ENCODE measurements at places on chromosomes 3 and 15.
A peak's percentile ranks its signal among the peaks of the same experiment; 100 is the strongest.

GRCh38 chr15:31434275-31434587 is 107.6 kb downstream of the KLF13 start:
- no peak for DNase-seq

DNA sequence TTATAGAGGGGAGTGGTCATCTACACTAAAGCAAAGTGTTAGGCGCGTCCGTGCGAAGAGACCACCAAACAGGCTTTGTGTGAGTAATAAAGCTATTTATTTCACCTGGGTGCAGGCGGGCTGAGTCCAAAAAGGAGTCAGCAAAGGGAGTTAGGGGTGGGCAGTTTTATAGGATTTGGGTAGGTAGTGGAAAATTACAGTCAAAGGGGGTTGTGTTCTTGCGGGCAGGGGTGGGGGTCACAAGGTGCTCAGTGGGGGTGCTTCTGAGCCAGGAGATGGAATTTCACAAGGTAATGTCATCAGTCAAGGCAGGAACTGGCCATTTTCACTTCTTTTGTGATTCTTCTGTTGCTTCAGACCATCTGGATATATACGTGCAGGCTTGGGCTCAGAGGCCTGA is 47.1 kb downstream of the OIP5 start:
- no peak for DNase-seq

- no peak for DNase-seq
These were observed 3.6 kb downstream of the CPLX3 start for GRCh38 chr15:74829991-74830390.

DNA sequence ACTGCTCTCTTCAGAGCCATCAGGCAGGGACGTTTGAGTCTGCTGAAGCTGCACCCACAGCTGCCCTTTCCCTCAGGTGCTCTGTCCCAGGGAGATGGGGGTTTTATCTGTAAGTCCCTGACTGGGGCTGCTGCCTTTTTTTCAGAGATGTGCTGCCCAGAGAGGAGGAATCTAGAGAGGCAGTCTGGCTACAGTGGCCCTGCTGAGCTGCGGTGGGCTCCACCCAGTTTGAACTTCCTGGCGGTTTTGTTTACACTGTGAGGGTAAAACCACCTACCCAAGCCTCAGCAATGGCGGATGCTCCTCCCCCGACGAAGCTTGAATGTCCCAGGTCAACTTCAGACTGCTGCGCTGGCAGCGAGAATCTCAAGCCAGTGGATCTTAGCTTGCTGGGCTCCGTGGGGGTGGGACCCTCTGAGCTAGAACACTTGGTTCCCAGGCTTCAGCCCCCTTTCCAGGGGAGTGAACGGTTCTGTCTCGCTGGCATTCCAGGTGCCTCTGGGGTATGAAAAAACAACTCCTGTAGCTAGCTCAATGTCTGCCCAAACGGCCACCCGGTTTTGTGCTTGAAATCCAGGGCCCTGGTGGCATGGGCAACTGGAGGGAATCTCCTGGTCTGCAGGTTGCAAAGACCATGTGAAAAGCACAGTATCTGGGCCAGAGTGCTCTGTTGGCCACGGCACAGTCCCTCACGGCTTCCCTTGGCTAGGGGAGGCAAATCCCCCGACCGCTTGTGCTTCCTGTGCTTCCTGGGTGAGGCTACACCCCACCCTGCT is 21.1 kb upstream of the ST6GAL1 start:
- peak; percentile 21 for DNase-seq

DNA sequence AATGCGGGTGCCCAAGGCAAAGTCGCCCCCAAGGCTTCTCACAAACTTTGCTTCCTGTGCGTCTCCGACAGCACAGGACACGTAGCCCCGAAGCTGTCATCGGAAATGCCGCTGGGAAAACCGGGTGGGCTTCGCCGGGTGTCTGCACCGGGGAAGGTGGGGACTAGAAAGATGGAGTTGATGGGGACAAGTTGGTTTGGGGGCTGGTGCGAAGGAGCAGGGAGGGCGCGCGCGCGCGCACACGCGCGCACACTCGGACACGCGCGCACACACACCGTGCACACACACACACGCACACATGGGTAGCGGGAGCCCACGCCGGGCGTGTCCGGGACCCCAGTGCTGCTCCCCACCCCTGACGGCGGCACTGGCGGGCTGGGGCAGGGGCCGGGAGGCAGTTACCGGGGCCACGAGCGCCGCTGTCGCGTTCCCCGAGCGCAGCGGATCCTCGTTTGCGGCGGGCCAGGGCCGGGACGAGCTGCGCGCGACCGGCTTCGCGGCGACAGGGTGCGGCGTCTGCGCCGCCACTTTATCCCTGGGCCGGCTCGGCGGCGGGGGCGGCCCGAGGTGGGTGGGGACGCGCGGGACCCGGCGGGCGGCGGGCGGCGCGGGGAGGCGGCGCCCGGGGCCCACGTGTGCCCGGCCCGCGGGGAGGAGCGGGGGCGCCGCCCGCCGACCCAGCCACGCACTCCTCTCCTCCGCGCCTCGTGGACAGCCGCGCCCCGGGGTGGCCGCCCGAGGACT is 539 bp upstream of the MGLL start:
- no peak for DNase-seq

- no peak for DNase-seq
These were observed 8.0 kb upstream of the MESP2 start for GRCh38 chr15:89768071-89768500.

DNA sequence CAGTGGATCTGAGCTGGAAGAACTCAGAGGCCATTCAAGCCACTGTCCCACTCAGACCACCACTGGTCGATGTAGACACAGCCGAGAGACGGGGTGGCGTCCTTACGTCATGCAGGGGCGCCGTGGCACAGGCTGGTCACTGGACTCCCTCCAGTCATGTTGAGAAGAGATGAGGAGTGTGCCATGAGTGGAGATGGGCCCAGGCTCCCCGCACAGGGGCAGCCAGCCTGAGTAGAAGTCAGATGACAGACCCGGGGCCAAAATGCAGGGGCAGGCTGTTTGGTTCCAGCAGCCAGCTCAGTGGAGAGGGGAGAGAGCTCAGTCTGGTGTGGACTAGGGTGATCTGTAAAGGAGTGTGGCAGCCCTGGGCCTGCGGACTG is 33.4 kb upstream of the KIF23 start:
- no peak for DNase-seq

All from stimulated activated CD4-positive, alpha-beta T cell treated with anti-CD3 and anti-CD28 coated beads, Interleukin-1b, Interleukin-23, amount 100 ng/mL, for 1 hour (primary cell).